ENCODE measurements at places on chromosomes 6 and 20.

DNA sequence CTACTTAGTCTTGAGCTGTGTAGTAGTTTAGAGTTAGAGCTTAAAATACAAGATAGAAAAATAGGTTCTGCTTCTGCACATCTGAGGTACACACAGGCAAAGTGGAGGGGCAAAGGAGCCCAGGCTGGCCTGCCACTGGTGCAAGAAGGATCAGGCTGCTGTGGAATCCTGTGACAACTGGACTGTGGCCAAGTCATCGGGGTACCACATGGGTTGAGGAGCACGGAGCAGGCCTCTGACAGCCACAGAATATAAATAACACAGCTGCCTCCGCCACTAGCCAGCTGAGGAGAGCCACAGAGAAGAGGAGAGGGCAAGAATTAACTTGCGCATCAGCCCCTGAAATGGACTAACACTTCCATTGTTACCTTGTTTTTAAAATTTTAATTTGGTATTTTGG lies 206.0 kb upstream of the MARCKS start:
- DNase-seq = peak; percentile 26

- DNase-seq = no peak
Measured at GRCh38 chr6:110216140-110216539, 35.9 kb downstream of the CDC40 start.

GRCh38 chr20:60263725-60264709 lies 305.8 kb downstream of the CDH26 start:
- no peak for DNase-seq

DNA sequence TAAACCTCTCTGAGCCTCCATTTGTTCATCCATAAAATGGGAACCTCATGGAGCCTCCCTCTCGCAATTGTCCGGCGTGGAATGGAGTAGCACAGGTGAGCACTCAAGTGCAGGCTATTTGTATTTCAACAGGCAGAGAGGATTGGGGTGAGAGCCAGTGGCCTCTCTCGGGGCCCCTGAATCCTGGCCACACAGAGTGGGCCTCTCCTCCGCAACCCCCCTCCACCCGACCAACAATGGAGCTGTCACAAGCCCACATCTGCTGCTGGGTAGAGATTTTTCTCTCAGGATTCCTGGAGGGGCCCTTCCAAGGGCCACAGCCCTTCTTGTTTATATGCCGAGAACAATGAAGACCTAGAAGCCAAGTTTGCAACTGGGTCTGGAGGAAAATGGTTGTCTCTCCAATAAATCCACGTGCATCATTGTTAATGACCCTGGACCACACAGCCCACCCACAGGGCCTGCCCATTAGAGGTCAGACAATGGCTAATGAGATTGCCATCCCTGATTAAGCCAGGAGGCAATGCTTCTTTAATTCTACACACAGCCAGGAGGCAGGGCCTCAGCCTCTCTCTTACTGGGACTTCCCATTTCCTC lies 233.0 kb downstream of the ANKRD60 start:
- no peak for DNase-seq

DNA sequence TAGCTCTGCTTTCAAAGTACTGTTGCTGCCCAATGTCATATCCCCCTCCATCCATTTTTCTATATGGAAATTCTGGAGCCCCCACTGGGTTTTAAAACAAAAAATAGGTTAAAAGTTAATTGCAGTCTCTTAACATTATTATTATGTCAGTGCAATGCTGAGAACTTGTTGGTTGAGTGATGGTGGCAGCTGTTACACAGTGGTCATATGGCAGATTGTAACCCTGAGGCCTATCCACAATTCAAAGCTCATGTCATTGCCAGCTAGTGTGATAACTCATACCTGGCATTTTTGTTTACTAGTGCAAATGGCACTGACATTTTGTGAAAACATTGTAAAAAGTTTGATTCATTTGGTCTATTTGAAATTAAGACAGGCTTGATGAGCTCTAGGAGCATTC lies 305.7 kb upstream of the FLRT3 start:
- no peak for DNase-seq

DNA sequence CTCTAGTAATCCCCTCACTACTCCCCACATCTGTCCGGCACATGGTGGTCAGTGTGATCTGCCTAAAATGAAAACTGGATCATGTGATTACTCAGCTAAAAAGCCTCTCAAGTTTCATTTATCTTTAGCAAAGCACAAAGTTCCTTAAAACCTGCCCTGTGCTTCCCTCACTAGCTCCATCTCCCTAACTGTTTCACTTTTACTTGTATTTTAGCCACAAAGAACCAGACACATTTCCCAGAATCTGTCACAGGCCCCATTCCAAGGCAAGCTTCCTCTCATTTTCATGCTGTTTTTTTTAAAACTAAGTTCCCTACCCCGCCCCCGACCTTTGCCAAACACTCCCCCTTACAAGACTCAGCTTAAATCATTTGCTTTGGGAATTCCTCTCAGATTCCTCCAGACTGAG lies 8.9 kb upstream of the IGF2R start:
- DNase-seq = peak; percentile 88

GRCh38 chr6:92888316-92888715 lies 531.0 kb downstream of the EPHA7 start:
- no peak for DNase-seq

GRCh38 chr6:154500769-154501577 lies 9.5 kb downstream of the CNKSR3 start:
- no peak for DNase-seq

GRCh38 chr6:5078121-5078669 lies 6.9 kb upstream of the PPP1R3G start:
- no peak for DNase-seq

GRCh38 chr20:50247196-50248094 lies 56.8 kb downstream of the CEBPB start:
- no peak for DNase-seq

GRCh38 chr6:3319610-3320200 lies 61.0 kb downstream of the PSMG4 start:
- DNase-seq = no peak

GRCh38 chr6:142289687-142290086 lies 12.1 kb upstream of the ADGRG6 start:
- no peak for DNase-seq

DNA sequence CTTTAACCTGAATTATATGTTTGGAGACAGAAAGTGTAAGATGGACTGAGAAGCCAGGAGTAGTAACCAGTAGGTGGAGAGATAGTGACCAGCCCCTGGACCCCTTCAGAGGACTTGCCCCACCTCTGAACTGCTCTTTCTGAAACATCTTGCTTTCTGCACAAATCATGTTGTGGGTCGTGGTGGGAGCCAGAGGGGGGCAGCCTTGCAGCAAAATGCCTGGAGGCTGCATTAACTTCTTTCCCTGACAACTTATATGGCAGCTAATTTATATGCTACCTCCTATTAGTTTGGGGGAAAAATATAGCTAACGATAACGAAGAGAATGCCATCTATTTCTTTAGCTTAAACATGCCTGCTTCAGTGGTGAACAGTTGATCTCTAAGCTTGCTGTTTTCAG lies 859.8 kb downstream of the MAFB start:
- no peak for DNase-seq

GRCh38 chr20:34815636-34816035 lies 9.8 kb downstream of the NCOA6 start:
- DNase-seq = no peak

DNA sequence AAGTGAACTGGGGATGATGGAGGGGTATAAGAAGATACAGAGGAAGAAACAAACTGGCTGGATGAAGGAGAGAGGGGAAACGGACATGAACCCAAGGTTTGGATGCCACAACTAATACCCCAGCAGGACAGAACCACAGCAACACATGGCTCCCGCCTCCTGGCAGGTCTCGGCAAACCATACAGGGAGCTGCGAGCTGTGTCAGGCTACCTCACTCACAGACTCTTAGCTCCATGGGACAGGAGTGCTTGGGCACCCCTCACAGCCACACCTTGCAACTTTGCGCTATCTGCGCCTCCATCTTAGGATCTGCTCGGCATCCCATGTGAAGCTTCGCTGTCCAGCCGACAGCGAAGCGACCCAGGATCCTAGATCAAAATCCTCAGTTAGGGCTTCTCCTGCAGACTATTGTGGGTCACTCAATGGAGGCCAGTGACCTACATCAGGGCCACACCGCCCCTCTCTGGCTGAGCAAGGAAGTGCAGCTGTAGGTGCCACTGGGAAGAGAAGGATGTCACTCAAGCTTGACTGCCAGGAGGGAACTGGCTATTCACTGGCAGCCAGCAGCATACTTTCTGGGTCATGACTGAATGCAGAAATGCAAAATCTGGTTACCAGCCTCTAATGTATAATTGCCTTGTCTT lies 174.4 kb upstream of the RIN2 start:
- no peak for DNase-seq

GRCh38 chr20:22288957-22289356 lies 295.4 kb downstream of the FOXA2 start:
- DNase-seq = no peak

DNA sequence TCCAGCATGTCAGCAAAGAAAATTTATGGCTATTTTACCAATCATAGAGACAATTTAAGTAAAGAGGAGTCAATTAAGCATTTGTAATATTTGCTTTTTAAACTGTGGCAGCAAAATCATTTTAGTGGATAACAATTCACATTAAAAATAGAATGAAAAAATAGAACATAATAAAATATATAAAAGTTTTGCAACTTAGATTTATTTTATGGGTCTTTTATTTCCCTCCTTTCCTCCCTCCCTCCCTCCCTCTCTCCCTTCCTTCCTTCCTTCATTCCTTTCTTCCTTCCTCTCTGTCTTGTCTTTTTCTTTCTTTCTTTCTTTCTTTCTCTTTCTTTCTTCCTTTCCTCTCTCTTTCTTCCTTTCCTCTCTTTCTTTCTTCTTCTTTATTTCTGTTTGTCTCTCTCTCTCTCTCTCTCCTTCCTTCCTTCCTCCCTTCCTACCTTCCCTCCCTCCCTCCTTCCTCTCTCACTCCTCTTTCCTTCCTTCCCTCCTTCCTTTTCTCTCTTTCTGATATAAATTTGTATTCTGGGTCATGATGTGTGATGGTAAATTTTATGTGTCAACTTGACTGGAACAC lies 610.9 kb upstream of the CITED2 start:
- DNase-seq = no peak

GRCh38 chr6:152364866-152365265 lies 272.3 kb downstream of the SYNE1 start:
- DNase-seq = no peak
